GM06990 (cell line): ENCODE measurements at places on chromosomes 1 and 21.

DNA sequence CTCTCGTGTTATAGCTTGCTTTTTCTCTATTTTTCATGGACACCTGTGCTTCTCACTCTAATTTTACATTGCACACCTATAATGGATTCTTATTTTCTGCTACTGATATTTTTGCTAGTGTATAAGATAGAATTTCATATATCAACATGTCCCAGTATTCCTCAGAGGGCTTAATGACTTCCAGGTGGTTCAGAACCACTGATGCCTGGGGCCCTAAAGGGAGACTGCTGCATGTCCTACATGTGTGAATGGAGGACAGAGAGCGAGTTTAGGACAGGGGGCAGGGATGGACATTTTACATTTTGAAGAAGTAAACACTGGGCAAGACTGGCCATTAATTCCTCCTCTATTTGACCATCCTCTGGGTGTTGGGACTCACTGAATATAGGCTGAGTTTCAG is 100.6 kb downstream of the DISC1 start:
- no peak for DNase-seq

DNA sequence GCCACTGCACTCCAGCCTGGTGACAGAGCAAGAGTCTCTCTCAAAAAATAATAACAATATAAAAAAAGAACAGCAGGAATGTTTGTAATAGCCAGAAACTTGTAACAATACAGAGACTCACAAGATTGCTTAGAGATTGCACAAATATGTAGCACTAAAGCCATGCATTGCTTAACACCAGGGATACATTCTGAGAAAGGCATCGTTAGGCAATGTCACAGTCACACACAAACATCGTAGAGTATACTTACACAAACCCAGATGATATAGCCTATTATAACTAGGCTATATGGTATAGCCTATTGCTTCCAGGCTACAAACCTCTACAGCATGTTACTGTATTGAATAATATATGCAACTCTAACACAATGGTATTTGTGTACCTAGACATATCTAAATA is 45.3 kb downstream of the GPATCH2 start:
- DNase-seq = no peak

GRCh38 chr1:247431643-247432042 is 15.7 kb downstream of the NLRP3 start:
- no peak for DNase-seq

- peak; percentile 79 for DNase-seq
Observed at GRCh38 chr1:52927212-52928014, at the start of gene SCP2. TSS of gene SCP2 (plus strand) at chr1:52927276. CDS start at chr1:52927397, 121 bp downstream.

DNA sequence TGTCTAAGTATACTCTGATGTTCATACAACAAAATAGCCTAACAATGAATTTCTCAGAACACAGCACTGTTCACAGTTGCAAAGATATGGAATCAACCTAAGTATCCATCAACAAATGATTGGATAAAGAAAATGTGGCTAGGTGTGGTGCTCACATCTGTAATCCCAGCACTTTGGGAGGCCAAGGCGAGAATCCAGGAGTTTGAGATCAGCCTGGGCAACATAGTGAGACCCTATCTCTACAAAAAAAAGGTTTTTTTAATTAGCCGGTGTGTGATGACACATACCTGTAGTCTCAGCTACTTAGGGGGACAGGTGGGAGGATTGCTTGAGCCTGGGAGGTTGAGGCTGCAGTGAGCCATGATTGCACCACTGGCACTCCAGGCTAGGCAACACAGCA is 10.7 kb downstream of the IFNAR2 start:
- no peak for DNase-seq

DNA sequence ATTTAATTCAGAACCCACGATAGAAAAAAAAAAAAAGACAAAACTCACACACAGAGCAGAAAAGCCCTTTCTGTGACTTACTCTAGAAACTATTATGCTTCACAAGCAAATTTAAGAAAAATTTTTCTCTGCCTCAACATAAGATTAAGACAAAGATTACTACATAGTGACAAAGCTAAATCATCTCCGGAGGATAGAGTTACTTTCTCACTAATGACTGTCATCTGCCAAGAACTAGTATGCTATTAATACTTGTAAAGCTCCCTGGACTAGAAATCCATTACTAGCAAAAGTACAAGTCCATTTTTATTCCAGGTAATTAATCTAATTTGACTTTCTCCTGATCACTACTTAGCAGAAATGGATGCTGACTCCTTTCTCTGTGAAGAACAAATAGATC is 25.9 kb downstream of the GREM2 start:
- no peak for DNase-seq

DNA sequence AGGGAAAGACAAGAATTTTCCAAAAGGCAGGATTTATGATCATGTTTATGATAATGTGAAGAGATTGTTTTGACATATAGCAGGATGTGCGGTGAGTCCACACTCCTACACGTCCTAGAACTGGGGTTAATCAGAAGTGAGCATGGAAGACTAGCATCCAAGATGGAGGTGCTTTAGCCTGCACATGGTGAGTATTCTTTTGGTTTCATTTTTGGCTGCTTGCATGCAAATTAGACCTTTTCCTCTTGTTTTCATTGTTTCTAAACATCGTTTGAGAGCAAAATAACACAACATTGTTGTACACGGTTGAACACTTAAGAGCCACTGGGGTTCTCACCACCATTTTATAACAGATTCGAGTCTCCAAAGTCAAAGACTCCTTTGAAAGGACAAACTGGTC is 14.9 kb upstream of the GUK1 start:
- DNase-seq = no peak

DNA sequence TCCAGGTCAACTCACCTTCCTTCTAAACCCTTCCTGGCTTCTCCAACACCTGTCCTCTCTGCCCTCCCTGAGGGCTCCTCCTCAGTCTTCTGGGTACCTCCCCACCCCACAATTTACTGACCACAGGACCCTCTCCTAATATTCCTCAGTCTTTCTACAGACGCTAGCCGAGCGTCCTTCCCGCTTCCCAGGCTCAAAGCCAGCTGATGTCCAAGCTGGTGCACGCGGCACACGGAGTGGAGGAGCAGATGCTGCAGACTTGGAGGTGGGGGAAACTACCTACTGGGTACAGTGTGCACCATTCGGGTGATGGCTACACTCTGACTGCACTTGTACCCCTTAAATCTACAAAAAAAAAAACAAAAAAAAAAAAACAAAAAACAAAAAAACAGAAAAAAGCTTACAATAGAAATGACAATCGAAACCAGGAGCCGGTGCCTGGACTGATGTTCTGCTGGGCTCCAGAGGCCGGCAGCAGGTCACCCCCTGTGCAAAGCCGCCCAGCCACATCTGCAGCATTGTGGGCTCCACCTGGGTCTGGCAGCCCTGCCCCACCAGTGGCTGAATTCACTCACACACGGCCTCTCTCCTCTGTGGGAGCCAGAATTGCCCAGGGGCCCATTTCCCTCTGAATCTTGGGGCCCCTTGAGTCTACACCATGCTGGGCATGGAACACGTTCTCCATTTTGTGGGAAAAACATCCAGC is 7.0 kb downstream of the TRIM11 start:
- DNase-seq = no peak

- DNase-seq = no peak
Observed at GRCh38 chr1:64514197-64514765, 44.4 kb downstream of the CACHD1 start.
